ENCODE measurements at places on chromosomes 6 and 20.

DNA sequence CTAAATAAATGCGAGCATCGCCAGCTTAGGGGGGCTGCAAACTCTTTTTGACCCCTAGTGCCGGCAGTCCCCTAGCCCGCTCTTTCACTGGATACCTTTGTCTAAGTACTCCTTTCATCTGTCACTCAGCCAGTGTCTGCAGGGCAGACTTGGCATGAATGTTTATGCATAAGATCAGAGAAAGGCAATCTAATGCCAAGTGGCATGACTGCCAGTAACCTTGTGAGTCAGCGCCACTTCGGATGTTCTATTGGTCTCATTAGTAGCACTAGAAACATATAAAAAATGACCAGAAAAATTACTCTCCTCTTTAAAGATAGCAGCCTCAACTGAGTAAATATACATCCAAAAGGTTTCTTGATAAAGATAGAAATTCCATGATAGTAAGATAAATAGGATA is 192.2 kb downstream of the TBC1D32 start:
- DNase-seq, result no peak

DNA sequence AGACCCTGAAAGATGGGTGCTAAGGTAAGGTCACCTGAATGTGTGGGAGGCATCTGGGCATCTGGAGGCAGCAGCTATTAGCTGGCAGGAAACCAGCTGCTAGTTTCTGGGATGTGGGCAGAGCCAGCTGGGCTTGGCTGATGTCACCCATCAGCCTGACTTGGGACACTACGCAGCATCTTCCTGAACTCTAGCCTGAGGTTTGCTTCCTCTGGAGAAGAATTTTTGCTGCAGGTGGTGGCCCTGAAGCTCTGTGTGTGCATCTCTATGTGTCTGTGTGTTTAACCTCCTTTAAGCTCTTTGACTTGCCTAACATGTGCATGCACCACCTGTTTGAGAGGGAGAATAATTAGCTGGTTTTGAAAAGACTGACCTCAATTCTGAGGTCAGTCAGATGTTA is 465.1 kb upstream of the CHD6 start:
- DNase-seq, result no peak

- peak; percentile 96 for DNase-seq
Measured at GRCh38 chr6:108622641-108623298, 62.1 kb downstream of the FOXO3 start.

DNA sequence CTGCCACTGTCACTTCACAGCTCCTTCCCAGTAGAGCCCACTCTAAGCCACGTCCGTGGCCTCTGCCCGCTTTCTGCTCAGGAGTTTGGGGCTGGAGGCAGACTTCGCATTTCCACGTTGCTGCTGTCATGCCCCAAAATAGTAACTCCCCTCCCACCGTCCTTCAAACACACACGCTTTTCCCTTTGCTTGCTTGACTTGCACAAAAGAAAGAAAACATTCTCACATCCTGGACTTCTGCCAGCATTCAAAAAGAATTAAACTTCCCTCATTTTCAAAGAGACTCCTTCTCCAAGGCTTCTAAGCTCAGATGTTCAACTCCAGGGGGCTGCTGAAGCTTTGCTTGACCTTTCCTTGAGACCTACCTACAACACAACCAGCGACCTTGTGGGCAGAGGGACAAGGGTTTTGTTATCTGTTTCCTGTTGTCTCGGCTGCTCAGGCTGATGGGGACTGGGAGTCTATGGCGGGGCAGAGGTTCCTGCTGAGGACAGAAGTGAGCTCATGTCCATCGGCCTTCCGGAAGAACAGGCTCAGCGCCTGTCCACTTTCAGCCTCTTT is 263.8 kb upstream of the FOXQ1 start:
- no peak for DNase-seq

DNA sequence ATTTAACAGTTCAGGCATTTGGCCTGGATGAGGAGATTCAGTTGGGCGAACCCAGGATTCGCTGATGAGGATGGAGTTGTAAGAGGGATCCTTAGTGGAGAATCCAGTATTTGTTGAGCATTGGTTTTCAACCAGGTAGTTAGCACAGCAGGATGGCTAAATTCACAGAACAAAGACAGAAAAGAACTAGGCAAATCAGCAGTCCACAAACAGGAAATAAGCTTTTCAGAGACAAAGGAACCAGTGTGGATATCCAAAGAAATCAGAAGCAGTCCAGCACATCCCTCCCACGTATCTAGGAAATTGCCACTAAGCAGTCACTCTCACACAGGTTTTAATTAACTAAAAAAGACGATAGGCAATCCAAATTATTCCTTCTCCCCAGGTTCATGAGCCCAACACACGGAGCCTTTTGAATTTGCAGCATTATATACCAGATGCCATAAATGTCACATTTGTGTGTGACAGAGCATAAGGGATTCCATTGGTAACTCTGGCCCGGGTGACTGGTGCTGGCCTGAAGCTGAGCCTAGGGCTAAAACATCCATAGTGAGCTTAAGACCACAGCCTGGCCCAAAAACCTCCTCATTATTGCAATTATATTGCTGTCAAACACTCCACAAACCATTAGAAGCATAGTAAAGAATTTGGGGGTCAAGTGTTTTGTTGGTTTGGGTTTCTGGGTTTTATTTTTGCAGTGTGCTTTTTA is 131.5 kb downstream of the SOBP start:
- DNase-seq, result no peak

- DNase-seq, result peak; percentile 96
Measured at GRCh38 chr6:37731888-37732287, 34.2 kb upstream of the MDGA1 start.
